ENCODE measurements at places on chromosomes 6 and 20.

GRCh38 chr20:64031822-64032314, 4.1 kb upstream of the C20orf204 start:
- no peak for DNase-seq

GRCh38 chr6:146420255-146420654, 123.4 kb upstream of the RAB32 start:
- DNase-seq = no peak

DNA sequence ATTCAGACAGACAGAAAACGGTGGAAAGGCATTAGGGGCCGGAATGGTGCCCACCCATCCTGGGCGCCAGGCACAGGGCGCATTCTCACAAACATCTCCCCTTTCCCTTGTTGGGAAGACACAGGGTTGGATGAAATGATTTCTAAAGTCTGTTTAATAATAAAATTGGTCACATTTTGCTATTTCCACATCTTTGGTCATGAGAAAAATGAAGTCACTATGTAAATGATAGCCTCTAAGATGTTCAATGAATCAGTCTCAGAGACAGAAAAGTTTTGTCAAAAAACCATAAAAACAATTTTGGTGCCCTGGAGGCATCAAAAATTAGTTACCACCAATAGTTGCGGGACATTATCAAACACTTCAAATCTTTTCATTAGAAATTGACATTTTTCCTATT, 40.7 kb downstream of the PRR18 start:
- no peak for DNase-seq

DNA sequence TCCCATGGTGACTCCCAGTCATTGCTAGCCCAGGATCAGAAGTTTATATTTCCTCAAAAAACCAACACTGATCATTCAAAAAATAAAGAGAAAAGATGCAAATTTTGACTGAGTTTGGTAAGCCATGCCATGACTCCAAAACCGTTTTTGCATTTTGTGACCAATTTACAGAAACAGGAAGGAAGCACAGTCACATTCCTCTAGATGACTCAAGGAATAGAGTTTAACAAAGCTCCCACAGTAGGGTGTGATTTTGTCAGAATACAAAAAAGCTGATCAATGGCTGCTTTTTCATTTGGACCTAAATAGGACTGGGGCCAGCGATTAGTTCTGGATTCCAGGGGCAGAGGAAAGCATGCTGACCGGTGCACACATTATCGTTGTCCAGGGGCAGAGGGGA, 179.4 kb upstream of the AFDN start:
- no peak for DNase-seq

GRCh38 chr6:72720464-72720863, 98.6 kb downstream of the KCNQ5 start:
- no peak for DNase-seq

- no peak for DNase-seq
Observed at GRCh38 chr20:21685981-21686380, 19.5 kb upstream of the PAX1 start.

- DNase-seq = no peak
Observed at GRCh38 chr6:67358241-67358640, 1276.8 kb upstream of the ADGRB3 start.

DNA sequence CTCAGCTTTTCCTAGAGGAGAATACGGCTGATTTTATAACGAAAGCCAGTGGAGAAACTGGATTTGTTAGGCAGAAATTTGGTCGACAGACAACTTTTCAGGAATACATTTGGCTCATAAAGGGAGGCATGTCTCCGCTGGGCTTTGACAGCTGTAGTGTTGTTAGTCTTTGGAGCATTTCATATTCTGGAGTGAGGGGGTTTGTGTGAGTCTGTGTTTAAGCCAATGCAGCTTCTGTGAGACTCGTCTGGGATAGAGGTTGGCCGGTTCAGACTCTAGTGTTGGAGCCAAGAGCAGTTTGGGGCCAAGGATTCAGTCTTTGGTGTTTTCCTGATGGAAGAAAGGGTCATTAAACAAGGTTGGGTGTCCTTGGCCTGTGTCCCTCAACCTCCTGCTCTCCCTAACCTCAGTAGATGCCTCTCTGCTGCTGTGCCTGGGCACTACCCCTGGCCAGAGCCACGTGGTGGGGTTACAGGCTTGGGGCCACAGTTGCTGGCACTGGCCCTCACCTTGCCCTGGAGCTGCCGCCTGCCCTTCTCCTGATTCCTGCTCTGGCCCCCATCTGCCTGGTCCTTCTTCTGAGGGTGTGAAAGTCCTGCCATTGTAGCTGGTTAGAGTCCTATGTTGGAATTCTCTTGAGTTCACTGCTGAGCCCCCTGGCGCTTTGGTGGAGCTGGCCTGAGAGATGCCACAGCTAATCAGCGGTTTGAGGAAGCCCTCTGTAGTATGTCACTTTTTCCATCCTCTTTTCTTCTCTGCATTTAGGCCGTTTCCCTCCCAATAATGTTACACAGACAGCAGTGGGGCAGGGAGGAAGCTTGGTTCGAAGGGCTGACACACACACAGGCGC, 6.9 kb downstream of the PTK7 start:
- DNase-seq = no peak

GRCh38 chr20:1863296-1863695, 31.9 kb upstream of the SIRPA start:
- DNase-seq = no peak

DNA sequence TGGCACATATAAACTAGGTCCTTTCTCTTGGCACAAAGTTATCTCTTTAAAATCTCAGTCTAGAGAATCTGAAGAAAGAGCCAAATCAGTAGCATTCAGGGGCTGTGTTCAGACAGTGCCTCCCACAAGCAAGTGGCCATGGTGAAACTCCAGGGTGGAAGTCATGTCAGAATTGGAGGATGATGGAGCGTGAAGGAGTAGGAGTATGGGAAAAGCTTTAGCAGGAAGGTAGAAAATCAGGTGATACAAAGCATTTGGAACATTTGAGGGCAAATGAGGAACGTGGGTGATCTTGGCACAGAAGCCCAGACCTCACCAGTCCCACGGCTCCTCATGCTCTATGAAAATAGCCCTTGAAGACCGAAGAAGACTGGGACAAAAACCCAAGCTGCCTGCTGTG, 2.8 kb upstream of the HLA-DQB1 start:
- DNase-seq = no peak

All from activated T-cell treated with anti-CD3 and anti-CD28 coated beads, Interleukin-2, amount 50 U/mL, for 24 hours (primary cell).